ENCODE measurements at places on chromosomes 7 and 10. TPM values are rescaled to one million over a fixed set of nuclear protein-coding genes. Genes with fewer than 3 reads are reported as not detected.

- DNase-seq = no peak
These were observed 123.9 kb upstream of the CDK13 start for GRCh38 chr7:39826166-39826565.

DNA sequence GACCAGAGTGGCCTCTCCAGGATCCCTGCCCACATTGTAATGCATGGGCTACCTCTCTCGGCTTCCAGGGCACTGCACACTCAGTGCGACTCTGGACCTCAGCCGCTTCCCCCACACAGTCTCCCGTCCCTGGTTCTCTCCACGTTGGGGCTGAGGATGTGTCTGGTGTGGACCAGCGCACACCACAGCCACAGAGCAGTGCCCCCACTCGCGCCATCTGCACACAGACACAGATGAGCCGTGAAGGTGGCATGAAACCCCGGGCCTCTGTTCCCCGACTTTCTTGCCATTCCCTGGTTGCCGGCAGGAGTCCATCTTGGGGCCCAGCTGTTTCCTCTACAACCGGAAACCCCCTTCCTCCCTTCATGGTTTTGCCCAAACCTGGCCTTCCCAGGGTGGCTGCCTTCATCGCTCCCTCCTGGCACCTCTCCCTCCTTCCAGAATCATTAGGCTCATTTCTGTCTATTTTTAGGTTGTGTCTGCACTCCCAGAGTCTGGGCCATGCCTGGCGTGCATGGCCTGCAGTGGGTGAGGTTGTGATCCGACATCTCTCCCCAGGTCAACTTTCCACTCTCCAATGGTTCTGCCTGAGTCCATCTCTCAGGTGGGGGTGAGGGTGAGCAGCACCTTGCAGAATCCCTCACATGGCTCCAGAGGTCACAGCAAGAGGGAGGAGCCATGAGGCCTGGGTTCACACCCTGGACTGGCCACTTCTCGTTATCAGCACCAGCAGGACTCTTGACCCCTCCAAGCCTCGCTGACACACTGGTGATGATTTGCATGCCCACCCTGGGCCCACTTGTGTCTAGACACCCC lies 10.1 kb downstream of the RASGEF1A start:
- peak; percentile 8 for DNase-seq

DNA sequence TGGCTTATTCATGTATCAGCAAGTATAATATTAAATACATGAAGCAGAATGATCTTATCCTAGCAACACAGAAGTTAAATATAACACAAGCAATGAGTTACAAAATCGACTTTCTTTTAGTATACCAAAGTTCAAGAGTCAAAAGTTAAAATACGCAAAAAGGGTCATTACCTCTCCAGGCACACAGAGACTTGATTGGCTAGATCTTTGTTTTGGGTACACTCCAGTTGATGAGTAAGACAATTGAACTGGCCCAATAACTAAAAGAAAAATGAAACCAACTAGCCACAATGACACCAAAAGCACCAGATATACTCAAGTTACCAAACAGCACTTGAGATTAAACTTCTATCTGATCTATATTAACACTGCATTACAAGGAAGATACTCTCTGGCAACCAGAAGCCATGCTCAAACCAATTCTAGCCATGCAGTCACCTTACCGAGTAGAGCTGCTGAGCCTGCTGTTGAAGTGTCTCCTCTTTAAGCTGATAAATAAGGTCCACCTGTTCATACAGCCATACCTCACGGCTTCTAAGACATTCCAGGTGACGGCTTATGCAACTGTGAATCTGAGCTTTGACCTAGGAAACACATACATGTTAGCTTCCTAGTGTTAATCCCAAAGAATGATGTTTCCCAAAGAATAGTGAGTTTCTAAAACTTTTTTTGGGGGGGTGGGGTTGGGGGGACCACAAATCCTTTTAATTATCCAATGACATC lies 15.6 kb downstream of the NCOA4 start:
- no peak for DNase-seq

The ZNF655 gene
- total RNA-seq = 70.9 TPM

The IL2RA gene
- not detected for total RNA-seq

DNA sequence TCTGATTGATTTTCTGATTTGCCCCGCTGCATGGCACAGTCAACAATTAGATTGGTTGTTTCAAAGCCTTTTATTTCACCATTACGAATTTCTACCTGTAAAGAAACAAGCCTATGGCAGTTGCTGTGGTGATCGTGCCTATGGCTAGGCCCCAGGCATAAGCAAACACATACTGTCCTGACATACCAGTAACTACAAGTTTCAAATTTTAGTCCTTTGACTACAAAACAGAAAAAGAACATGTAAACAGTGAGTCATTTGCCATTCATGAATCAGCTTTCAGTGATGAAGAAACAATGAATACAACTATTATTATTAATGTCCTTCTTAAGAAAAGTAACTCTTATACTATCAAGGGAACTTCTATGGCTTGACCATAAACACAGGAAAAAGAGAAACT lies 168.0 kb upstream of the LRRN3 start:
- no peak for DNase-seq

- DNase-seq = no peak
These were observed 30.2 kb upstream of the LEP start for GRCh38 chr7:128210590-128211570.

GRCh38 chr10:58514111-58514770 lies 1.6 kb downstream of the BICC1 start:
- no peak for DNase-seq

- peak; percentile 61 for DNase-seq
These were observed 38.5 kb downstream of the ZNF777 start for GRCh38 chr7:149422162-149422913.
